Stimulated activated CD8-positive, alpha-beta memory T cell treated with anti-CD3 and anti-CD28 coated beads, Interleukin-15, amount 100 ng/mL, for 1 hour (primary cell): ENCODE measurements at places on chromosomes 3 and 15.

DNA sequence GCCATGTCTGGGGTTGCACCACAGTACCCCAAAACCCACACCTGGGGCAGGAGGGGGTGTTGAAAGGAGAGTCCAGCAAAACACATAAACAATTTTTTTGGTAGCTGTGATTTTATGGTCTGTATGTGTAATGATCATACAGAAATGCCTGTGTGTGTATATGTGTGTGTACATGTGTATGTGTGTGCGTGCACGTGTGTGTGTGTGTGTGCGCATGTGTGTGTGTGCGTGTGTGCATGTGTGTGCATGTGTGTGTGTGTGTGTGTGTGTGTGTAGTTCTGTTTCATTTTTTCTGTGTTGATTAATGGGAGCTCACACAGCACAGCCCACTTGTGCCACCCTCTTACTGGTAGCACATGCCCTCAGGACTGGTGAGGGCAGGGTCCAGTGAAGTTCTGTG, 96.3 kb upstream of the OXTR start:
- DNase-seq, result no peak

DNA sequence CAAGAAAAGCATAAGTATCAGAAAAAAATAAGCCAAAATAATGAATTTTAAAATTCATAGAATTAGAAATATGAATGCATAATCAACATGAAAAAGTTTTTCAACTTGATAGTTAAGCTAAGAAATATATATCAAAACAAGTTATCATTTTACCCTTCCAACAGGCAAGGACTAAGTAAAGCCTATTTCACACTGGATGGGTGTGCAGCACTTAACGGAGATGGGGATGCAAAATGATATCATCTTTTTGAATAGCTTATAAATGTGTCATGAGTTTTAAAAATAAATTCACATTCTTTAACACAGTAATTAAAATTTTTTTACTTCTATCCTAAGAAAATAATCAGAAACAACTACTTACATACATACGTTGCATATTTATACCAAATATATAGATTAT, 20.9 kb downstream of the PIK3R4 start:
- DNase-seq, result no peak

- DNase-seq, result no peak
Observed at GRCh38 chr15:40439960-40440742, 602 bp upstream of the BAHD1 start.

DNA sequence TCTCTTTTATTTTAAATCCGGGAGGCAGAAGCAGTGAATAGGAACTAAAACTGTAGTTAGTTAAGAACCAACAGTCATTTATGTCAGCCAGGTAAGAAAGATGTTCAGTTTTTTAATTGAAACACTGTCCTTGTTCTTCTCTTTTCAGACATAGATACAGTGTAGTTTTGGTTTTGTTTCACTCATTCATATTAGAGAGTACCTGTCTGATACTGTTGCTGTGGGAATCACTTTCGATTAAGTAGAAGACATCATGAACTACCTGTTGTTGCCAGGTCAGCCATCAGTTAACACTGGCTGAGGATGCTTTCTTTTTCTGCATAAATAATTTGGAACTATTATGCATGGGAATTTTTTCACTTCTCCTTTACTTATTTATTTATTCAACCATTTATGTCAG, 700.4 kb downstream of the OTOL1 start:
- DNase-seq, result no peak

GRCh38 chr3:42024591-42025351, 62.9 kb upstream of the ULK4 start:
- no peak for DNase-seq

DNA sequence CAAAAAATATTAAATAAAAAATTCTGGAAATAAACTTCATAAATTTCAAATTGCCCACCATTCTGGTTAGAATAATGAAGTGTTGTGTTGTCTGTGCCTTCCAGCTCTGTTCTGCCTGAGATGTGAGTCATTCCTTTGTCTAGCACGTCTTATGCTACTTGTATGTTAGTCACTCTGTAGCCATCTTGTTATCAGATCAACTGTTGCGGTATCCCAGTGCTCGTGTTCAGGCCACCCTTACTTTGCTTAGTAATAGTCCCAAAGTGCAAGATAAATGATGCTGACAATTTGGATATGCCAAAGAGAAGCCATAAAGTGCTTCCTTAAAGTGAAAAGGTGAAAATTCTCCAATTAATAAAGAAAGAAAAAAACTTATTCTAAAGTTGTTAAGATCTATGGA, 527.5 kb downstream of the NAALADL2 start:
- DNase-seq, result no peak

DNA sequence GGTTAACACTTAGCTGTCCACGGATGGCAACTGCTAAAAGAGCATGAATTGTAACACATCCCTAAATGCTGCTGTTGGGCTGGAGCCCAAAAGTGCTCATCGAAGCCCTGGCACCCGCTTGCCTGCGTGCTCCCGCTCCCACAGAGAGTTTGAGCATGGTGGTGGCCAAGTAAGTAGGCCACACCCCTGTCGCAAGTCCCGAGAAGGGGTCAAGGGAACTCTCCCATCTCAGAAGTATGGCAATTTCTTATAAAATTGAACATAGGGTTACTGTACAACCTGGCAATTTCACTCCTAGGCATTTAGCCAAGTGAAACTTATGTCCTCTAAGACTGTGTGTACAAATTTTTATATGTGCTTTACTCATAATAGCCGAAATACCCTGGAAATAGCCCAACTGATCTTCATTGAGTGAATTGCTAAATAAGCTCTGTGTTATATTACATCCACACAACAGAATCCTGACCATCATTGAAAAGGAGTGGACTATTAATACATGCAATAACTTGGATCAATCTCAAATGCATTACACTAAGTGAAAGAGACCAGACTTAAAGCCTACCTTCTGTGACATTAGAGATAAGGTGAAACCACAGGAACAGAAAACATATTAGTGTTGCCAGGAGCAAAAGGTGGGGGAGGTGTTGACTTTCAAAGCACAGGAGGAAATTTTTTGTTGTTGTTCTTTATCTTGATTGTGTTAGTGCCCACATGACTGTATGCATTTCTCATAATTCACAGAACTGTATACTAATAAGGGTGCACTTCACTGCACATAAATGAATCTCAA, 1.5 kb upstream of the GCSAM start:
- no peak for DNase-seq

DNA sequence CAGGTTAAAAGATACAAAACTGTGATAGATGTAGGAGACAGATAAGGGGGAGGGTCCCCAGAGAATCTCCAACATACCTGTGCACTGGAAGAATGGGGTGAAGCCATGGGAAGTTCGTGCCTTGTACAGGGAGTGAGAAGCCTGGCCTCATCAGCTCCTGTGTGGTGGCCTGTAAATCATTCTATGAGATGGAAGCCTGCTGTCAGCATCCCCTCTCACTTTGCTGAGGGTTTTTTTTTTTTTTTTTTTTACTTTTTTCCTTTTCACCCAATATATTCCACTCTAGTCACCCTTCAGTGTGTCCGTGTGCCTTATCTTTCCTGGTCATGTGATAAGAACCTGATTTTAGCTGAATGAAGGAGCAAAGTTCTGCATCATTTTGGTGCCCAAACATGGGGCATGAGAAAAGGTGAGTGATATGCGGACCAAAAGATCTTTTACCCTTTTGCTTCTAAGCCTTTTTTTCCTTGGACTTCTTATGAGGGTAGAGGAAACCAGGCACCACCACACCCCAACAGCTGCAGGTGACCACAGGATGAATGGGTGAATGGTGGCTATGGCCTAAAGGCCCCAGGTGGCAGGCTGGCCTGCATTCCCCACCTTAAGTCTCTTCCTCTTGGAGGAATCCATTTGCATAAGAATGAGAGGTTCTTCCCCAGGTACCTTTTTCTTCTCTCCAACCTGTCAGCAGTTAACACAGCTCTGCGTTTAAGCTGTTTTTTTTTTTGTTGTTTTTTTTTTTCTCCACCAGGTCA, 1345.0 kb downstream of the NSUN3 start:
- DNase-seq, result no peak

DNA sequence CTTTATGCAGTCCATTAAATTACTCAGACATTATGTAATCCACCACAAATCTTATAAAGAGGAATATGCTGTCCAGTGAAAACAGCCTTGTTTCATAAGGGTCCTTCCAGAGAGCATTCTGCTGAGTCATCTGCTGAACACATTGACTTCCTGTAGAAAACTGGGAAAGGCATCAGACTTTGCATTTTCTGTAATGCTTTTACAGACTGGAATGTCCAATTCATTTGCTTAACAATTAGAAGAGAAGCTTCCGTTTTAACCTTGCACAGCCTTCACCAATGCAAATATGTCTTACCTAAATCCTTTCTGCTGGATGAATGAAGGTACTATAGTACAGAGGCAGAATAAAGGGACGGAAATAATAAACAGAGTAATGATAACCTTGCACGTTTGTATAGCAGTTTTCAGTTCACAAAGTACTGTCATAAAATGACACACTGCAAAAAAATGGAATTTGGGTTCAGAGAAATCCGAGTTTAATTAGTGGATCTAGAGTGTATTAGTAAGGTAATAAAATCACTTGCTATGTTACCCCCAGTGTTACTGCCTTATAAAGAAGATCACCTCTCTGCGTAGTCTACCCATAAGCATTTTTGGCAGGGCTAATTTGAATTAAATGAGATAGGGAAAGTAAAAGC, 301.5 kb downstream of the PYDC2 start:
- DNase-seq, result no peak

DNA sequence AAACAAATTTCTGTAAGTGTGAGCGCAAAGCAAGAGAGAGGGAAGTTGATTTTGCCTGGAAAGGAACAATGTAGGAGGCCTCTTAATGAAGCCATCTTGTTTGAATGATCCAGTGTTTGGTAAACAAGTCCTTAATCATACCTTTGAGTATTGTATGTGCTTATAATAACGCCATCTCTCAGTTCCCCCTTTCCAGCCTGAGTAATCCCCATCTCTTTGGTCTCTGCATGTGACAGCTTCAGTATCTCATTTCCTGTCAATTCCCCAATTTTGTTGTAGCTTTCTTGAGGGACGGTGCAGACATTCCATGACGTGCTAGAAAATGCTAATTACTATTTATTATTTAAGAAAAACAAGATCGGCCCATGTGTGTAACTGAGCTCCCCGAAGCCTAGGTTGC, 349.3 kb upstream of the NR2F2 start:
- DNase-seq, result no peak

GRCh38 chr15:61327019-61327631, 98.0 kb upstream of the RORA start:
- DNase-seq, result no peak

- no peak for DNase-seq
Observed at GRCh38 chr15:43267439-43267838, 711 bp upstream of the TGM5 start.

- DNase-seq, result no peak
Observed at GRCh38 chr3:158105119-158105709, 1.0 kb downstream of the SHOX2 start.

DNA sequence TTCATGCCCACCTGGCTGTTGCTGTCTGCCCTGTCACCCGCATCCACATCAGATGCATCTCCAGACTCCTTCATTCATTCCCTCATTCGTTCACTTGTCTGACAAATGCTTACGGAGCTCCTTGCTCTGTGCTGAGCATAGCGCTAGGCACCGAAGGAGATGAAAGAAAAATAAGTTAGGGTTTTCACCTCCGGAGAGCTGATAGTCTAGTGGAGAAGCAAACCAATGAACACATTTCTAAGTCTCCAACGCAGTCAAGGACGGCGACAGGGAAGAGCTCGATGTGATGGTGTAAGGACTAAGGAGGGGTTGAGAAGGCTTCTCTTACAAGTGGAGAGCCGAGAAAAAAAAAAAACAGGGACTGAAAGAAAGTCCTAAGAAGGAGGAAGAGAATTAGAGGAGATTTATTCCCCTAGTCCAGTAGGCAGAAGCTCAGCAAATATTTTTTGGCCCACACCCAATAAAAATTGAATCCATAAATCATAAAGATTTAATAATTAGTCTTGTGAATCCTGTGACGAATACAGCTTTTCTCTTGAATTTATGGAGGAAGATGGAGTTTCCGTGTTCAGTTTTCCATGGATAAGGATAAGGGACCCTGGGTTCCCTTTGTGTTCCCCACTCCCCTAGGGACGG, 127.2 kb upstream of the DLG1 start:
- no peak for DNase-seq

DNA sequence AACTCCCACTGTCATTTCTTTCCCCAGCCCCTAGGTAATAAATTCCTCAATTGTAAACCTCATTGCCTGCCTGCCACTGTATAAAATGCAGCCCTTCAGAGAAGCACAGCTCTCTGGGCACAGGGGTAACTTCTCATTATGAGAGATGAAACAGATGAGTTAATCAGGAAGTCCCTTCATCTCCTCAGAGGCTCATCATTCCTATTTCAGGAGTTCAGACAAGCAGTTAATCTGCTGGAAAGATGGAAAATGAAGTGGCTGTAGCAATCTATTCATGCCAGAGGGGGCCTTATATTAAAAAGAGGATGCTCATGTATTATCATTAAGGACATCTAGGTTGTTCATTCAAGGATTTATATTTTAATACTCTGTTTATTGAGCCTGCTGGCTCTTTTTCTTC, 519.5 kb upstream of the LMCD1 start:
- DNase-seq, result no peak

GRCh38 chr15:92448370-92448769, 54.7 kb downstream of the ST8SIA2 start:
- no peak for DNase-seq

GRCh38 chr3:87084868-87085267, 93.9 kb upstream of the VGLL3 start:
- no peak for DNase-seq

GRCh38 chr15:82921242-82921641, 31.3 kb downstream of the HOMER2 start:
- DNase-seq, result no peak

DNA sequence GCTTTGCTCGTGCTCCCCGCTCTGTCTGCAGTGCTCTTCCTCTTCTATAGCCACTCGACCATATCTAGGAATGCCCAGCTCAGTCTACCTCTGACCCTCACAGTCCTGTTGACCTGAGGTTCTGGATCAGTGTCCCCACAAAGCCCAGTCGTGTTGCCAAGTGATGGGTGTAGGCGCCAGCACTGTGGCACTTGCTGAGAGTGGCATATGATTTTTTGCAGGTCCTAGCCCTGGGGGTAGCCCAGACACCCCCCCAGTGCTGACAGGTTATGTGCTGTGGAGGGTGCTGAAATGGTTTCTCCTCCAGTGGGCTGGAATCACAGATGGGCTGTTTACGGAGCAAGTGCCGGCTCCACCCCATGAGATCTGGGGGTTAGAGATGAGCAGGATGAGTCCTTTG, 32.5 kb downstream of the ACAD9 start:
- no peak for DNase-seq

DNA sequence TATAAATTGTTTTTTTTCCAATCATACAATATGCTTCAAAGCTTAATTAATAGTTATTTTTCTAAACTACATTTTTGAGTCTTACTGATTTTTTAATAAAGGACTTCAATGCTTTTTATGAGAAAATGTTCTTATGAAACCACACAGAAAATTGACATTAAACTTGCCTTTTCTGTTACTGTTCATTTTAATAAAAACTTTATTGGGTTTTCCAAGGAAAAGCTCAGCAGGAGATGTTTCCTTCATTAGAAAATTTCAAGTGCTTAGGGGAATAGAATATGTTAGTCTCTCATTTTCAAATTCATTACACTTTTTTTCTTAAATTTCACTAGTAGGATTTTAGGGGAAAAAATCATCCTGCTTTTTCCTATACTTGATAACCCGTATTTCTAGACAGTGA, 711.4 kb downstream of the DIPK2A start:
- DNase-seq, result no peak

- no peak for DNase-seq
Observed at GRCh38 chr3:195366200-195366925, 76.5 kb downstream of the ACAP2 start.

- no peak for DNase-seq
Observed at GRCh38 chr15:62896969-62897486, 145.5 kb upstream of the TPM1 start.
